ENCODE measurements at places on chromosomes 4 and X.

DNA sequence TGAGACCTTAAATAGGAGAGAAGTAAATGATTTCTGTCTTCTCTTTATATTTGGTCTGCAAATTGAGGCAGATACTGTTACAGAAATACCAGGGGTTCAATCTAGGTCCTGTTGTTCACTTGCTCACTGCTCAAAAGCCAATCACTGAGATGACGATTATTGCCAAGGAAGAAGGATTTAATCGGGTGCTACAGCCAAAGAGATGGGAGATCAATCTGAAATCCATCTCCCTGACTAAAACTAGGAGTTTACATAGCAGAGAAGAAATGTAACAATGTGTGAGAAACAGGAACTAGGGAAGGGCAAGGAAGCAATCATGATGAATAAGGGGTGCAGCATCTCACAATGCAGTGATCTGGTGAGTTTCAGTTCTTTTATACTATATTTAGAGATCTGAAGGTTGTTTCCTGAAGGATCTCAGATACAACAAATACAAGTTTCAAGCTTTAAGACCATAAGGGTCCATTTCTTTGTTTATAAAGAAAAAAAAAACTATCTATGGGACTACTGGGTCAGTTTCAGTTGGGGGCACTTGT, 117.9 kb upstream of the FAM9B start:
- no peak for DNase-seq

DNA sequence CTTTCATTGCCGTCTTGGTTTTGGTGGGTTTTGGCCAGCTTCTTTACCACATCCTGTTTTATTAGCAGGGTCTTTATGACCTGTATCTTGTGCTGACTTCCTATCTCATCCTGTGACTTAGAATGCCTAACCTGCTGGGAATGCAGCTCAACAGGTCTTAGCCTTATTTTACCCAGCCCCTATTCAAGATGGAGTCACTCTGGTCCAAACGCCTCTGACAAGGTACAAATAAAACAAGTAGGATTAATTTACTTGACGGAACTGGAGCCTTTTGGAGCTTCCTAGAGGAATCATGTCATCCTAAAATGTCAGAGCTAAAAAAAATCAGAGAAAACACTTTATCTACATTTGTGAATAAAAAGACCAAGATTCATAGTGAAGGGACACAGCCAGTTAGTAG, 66.2 kb upstream of the ATXN3L start:
- DNase-seq: no peak

GRCh38 chr4:53785996-53786395, 194.7 kb upstream of the LNX1 start:
- no peak for DNase-seq

GRCh38 chr4:145279122-145279960, 99.0 kb upstream of the OTUD4 start:
- no peak for DNase-seq

DNA sequence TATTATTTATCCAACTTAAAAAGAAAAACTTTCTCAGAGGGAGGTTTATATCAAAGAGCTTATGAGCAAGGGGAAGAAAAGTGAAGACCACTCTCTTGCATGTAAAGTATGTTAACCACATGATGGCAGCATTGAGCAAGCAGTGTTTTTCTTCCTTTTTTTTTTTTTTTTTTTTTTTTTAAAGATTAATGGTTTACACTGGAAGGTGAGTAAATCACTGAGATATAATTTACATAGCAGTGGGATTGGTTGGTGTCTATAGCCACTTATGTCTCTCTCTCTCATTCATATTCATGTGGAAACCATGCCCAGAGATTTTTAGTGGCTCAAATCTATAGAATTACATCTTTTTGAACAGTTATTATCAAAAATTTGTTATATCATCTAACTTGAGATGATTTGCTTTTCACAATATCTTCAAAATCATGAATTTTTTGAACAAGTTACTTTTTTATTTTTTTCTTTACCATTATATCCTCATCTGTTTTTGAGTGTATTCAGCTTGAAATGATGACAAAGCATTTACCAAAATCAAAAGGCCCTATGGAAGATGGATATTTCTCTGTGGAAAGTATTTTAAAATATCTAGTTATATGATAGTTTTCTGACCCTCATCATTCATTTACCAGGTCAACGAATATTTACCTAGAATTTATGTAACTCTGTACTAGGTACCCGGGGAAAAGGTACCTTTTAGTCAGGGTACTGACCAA, 31.6 kb downstream of the MTHFD2L start:
- no peak for DNase-seq

- DNase-seq: no peak
Measured at GRCh38 chrX:9438933-9439494, 25.8 kb upstream of the TBL1X start.

GRCh38 chr4:92236877-92237276, 66.9 kb upstream of the GRID2 start:
- no peak for DNase-seq

DNA sequence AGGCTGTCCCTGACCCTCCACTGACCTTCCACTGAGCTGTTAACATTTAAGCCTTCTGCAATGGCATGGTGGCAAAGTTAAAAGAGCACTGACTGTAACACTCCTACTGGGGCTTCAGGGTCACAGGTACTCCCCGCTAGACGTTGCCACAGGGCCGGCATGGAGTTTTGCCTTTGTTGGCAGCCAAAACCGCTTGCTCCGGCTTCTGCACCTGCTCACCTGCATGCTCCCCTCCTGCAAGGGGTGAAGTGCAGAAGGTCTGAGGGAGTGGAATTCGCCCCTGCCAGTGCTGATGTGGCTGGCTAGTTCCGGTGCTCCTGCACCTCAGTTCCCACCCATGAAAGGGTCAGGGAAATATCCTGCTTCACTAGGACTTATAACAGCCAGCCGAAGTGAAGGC, 571.4 kb downstream of the RAPGEF2 start:
- DNase-seq: no peak

DNA sequence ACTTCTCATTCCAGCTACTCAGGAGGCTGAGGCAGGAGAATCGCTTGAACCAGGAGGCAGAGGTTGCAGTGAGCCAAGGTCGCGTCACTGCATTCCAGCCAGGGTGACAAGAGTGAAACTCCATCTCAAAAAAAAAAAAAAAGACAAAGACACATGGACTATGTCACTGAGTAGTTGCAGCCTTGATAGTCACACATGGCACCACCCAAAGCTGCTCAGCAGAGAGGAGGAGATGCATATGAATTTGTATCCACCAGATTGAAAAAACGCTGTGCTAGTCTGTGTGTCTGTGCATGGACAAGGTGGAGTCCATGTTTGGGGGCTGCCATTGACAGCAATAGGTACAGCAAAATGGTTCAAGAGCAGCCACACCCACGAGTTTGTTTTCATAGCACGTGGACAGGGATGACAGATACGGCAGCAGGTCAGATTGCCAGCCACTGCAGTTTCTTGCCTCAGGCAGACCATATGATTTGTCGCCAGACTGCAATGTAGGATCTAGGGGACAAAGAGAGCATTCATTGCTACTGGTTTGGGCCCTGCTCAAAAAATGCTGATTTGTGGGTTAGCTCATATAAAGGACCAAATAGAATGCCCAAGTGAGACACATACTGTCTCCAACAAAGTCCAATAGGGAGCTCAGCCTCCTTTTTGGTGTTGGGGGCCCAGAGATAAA, 89.9 kb downstream of the CEP135 start:
- DNase-seq: no peak

DNA sequence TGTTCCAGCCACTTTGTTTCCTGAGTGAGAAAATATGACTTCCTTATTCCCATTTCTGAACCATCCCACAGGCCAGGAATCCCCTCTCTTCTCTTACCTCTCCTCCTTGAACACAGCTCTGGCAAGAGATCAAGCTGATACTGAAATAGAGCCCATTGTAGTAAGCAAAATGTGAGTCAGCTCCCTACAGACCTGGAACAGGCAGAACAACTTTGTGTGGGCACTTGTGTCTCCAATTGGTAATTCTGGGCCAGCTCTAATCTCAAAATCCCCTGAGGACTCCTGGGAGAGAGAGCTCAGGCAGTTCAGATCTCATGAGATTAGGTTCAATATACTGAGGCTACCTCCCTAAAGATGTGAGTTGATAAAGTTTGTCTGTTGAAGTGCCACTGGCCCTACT, 213.5 kb downstream of the GUCY2F start:
- DNase-seq: no peak

DNA sequence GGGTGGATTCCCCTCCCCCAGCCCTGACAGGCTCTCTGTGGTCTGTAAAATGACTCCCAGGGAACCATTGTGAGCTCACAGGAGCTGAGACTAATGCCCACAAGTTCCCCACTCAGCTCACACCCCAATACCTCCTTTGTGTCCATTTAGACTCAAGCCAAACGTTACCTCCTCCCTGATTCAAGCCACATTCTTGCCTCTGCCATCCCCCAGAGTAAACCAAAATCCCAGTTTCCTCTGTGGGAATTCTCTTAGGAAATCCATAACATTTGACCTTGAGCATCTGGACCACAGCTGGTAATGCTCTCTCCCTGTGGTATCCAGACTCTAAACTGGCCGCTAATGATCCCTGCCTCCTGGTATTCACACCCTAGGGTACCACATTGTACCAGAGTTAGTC, 26.3 kb upstream of the KDM5C start:
- no peak for DNase-seq

GRCh38 chr4:61437923-61438322, 237.8 kb downstream of the ADGRL3 start:
- no peak for DNase-seq

- no peak for DNase-seq
Measured at GRCh38 chr4:8009710-8010511, 70.2 kb upstream of the AFAP1 start.

DNA sequence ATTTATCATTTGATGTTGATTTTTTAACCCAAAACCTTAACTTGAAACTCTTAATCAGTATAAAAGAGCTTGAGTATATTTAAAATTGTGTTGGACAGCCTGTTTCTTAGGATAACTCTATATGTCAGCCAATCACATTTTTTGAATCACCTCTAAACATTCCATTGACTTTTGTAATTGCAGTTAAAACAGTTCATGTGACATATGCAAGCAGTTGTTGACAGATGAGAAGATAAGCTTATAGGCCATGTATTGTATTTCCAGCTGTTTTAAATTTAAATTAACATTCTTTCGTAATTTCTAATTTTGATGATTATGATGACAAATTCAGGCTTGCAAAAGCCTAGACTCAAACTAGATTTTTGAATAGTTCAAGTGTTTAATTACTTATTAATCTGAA, 17.4 kb downstream of the VEGFC start:
- DNase-seq: no peak

DNA sequence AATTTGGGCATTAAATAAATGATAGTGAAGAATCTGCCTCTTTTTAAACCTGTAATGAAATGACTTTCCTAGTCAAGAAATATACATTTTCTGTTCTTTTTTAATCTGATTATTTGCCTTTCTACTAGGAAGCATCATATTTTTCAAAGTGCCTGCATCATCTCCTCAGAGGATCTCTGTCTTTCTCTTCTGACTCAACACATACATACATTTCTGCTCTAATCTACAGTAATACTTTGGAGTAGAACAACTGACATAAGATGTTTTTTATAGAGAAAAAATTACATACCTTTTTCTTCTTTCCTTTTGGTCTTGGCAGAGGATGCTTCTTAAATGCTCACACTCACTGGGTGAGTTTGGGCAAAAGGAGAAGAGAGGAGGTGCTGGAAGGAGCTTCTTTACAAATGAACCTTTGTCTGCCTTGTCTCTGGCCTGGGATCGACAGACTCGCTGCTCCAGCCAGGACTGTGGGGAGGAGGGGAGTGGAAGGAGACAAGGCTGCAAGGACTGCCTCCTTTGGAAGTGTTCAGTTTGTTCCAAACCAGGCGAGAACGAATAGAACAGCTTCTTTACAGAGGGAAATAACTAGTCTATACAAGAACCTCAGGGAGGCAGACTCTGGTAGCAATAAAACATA, at the start of gene SCRG1:
TSS of gene SCRG1 (minus strand) at position 338 of the 637 bp plus-strand sequence. CDS start 7,702 bp downstream, outside the sequence.
- no peak for DNase-seq

GRCh38 chrX:21225643-21226042, 148.6 kb upstream of the CNKSR2 start:
- DNase-seq: no peak

Measured in stimulated activated CD4-positive, alpha-beta T cell treated with anti-CD3 and anti-CD28 coated beads, TNF-alpha, amount 100 ng/mL, for 48 hours (primary cell).